Stimulated activated naive CD4-positive, alpha-beta T cell treated with Interleukin-2 at 50 U/mL for 16 hours (primary cell): ENCODE measurements at places on chromosomes 13 and 19.
A peak's percentile ranks its signal among the peaks of the same experiment; 100 is the strongest.

GRCh38 chr13:110576736-110577476 lies 15.4 kb upstream of the RAB20 start:
- no peak for DNase-seq

DNA sequence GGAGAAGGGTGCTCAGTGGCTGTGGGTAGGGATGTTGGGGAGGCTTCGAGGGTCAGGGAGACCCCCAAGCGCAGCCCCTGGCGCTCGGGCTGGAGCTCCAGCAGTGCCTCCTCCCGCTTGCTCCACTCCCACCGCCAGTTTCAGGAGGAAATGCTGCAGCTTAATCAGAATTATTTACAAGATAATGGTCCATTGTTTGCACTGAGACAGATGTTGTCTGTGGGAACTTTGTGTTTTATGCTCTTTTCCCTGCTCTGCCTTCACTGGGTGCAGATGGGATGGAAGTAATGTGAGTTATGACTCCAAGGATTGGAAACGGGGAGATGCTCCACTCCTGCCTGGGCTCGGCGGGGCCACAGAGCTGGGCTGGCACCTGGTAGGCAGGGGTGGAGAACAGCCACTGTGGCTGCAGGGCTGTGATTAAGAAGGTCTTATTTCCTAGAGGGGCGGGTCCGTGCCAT lies 192.4 kb downstream of the ZNF536 start:
- no peak for DNase-seq

- DNase-seq: no peak
Observed at GRCh38 chr19:19319732-19320360, 463 bp downstream of the SUGP1 start.

GRCh38 chr19:28239270-28239669 lies 973.7 kb downstream of the UQCRFS1 start:
- no peak for DNase-seq

- DNase-seq: no peak
Observed at GRCh38 chr13:112441779-112442310, 65.7 kb downstream of the SPACA7 start.

DNA sequence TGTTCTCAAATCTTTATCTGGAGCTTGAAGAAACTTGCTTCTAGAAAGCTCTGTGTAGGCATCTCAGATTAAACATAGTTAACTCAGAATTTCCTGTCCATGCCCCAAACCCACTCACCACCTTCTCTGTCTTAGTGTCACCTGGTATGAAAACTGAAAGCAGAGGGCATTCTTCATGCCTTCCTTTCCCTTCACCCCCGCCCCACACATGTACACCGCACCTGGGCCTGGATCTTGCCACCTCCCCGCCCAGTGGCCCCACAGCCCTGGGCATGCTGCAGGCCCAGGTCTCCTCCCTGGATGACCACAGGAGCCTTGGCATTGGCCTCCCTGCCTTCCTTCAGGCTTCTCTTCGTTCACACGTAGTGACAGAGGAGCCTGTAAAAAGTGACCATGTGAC lies 15.8 kb downstream of the CFAP97D2 start:
- peak; percentile 15 for DNase-seq

DNA sequence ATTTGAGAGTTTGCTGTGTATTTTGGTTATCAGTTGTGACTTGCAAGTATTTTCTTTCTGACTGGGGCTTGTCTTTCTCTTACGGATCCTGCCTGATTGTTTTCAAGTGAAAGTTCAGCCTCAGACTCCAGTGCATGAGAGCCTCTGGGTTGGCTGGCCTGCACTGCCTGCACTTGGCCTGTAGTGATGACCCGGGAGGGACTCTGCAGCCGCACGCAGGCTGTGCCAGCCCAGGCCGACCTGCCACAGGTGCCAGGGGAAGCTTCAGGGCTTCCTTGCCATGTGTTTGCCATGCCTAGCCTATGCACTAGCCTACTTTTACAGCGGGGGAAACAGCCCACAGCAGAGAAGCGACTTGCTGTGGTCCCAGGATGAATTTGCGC lies 77.0 kb downstream of the KDM4B start:
- DNase-seq: no peak

GRCh38 chr13:75146436-75146835 lies 335.5 kb downstream of the TBC1D4 start:
- DNase-seq: no peak

- no peak for DNase-seq
Observed at GRCh38 chr13:112776354-112776753, 86.5 kb downstream of the ATP11A start.

DNA sequence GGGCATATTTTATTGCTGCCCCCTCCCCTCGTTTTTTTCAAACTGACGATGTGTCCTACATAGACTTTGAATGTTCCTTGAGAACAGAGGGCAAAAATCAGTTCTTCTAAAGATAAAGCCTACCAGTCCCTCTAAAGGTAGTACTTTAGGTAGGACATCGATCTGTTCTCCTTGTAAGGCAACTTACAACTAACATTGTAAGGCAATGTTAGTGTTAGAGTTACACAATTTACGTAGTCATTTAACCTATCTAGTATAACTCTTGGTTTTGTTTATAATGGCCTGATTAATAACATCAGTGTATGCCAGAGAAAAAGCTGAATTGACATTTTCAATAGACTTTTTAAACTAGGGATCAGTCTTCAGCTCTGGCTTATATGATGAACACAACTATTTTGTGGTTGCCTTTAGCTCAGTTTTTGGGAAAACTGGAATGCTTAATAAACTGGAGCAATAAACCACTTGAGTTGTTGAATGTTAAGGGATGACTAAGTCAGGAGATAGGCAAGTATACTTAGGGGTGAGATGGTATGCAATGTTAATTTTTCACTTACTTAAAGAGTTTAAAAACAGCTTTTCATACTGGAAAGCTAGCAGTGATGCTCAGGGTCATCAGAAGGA lies 2.2 kb downstream of the NDFIP2 start:
- DNase-seq: no peak

- DNase-seq: no peak
Observed at GRCh38 chr13:98960606-98961502, 17.0 kb downstream of the DOCK9 start.

DNA sequence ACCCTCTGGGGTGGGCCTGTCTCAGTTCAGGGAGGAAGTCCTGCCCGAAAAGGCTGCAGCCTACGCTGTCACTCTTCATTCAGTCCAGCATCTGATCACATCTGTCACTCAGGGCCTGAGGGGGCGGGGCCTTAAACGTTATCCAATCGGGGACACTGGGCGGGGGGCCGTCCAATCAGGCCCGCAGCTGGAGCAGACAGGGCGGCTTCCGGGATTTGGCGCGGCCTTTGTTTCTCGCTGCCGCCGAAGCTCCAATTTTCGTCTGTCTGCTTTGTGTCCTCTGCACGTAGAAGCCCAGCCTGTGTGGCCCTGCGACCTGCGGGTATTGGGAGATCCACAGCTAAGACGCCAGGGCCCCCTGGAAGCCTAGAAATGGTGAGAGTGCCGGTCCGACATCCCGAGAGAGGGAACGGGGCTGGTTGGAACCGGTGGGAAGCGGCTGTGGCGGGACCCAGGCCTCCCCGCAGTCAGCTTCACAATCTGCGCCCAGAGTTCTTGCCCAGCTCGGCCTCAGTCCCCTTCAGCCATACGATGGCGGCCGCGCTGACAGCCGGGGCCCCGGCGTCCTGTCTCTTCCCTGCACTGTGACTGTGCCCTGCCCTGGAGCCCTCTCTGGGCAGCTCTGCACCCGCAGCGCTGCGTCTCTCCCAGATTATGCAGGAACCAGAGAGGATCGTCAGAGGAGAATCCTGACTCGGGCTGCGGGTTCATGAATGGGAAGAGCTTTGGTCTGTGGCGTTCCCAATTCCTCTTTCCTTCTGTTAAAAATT lies at the start of gene ZNF730:
TSS of gene ZNF730 (plus strand) at position 224 of the 770 bp plus-strand sequence. CDS start at position 373, 149 bp downstream.
- DNase-seq: peak; percentile 1

DNA sequence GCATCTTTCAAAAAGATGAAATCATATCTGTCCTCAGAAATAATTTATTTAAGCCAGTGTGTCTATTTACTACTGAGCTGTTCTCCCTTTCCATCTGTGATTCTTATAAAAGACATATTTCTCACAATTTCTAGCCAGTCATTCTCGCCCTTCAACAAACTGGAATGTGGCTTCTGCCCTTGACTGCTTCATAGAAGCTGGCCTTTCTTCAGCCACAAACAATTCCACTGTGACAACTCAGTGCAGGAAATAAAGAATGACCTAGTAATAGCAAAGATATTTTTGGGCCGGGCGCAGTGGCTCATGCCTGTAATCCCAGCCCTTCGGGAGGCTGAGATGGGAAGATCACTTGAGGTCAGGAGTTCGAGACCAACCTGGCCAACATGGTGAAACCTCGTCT lies 655.5 kb downstream of the PCDH9 start:
- no peak for DNase-seq

GRCh38 chr13:75889427-75889826 lies 253.3 kb downstream of the LMO7 start:
- DNase-seq: no peak

DNA sequence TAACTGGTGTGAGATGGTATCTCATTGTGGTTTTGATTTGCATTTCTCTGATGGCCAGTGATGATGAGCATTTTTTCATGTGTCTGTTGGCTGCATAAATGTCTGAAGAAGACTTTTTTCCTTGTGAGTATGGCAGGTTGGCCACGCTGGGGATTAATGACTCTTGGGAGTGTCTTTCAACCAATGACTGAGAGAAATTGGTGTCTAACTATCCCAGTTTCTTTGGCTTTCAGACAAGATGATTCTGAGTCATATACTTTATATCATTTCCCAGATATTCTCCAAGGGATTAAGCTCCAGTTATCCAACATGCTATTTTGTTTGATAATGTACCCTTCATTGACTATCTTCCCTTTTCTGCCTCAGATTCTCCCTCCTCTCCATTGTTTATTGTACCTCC lies 35.5 kb upstream of the CSNK1A1L start:
- DNase-seq: no peak

DNA sequence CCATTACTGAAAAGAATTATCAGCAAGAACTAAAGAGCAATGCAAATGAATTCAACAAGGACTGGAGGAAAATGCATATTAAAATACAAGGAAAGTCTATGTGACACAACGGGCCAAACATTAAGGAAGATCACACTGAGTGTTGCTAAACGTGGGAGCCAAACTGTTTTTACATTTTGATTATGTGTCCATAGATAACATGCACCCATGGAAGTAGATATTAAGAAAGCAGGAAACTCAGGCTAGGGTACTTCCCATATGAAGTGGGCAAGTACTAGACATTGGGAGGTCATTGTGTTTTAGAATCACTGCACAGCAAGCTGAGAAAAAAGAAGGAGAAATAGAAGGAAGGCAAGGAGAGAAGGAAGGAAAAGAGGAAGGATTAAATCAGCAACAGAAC lies 161.8 kb downstream of the KCTD12 start:
- no peak for DNase-seq
